ENCODE measurements at places on chromosomes 3 and 15.

DNA sequence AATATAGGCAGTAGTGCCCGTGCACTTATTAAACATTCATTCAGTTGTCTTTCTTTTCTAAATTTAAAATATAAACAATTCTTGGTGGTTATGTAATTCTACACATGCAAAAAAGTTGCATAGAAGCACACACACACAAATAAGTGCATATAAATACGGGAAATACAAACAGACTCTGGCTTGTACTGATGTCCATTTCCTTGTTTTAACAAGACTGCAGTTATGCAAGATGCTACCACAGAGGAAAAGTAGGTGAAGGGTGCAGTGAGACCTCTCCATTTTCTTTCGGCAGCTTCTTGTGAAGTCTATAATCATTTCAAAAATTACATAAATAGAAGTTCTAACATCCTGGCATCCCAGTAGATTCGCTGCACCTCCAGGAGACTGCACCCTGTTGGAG, 130.6 kb upstream of the BCL6 start:
- no peak for DNase-seq

DNA sequence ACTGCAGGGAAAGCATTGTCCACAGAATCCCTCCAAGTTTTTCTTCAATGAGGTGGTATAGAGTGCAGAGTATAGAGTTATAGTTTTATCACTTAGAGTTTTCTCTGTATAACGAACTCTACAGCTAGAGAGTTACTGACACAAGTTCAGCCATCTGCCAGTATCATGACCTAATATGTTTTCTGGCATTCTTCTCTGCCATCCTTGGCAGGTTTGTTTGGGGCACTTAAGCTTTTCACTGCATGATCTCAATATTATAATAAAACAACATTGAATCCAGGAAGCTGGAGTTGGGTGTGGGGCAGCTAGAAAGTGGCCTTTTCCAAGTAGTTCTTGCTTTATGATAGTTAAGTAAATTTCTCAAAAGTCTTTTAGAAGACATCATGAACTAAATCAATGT, 743.5 kb upstream of the ARPP21 start:
- no peak for DNase-seq

- no peak for DNase-seq
Measured at GRCh38 chr3:49158792-49159191, 7.3 kb downstream of the CCDC71 start.

- DNase-seq, result peak; percentile 93
Measured at GRCh38 chr15:95304151-95304946, 1026.2 kb upstream of the NR2F2 start.

- DNase-seq, result no peak
Measured at GRCh38 chr15:70563561-70564095, 199.7 kb downstream of the UACA start.
